ENCODE measurements at places on chromosomes 12 and 14. TPM values are rescaled to one million over a fixed set of nuclear protein-coding genes. Genes with fewer than 3 reads are reported as not detected.

PLEKHD1 gene
- polyA plus RNA-seq, result 0.05 TPM

SLC41A2 gene
- 0.47 TPM for polyA plus RNA-seq

KLHDC1 gene
- polyA plus RNA-seq, result 1.0 TPM

RASAL1 gene
- 52.7 TPM for polyA plus RNA-seq

SPTB gene
- polyA plus RNA-seq, result 0.41 TPM

PHLDA1 gene
- polyA plus RNA-seq, result 84.1 TPM

AQP2 gene
- not detected for polyA plus RNA-seq

CACNA2D4 gene
- polyA plus RNA-seq, result 0.89 TPM

CMKLR1 gene
- 0.24 TPM for polyA plus RNA-seq

SPRYD4 gene
- polyA plus RNA-seq, result 2.2 TPM

RNF212B gene
- not detected for polyA plus RNA-seq

ZNF891 gene
- polyA plus RNA-seq, result 0.75 TPM

FRS2 gene
- polyA plus RNA-seq, result 4.9 TPM

TMEM63C gene
- polyA plus RNA-seq, result 3.7 TPM

CDKN3 gene
- polyA plus RNA-seq, result 17.0 TPM

YLPM1 gene
- 13.0 TPM for polyA plus RNA-seq

FOXA1 gene
- polyA plus RNA-seq, result 9.5 TPM

KRT72 gene
- not detected for polyA plus RNA-seq

ABCD2 gene
- 0.02 TPM for polyA plus RNA-seq

RNASE3 gene
- 0.09 TPM for polyA plus RNA-seq

MYF5 gene
- polyA plus RNA-seq, result not detected

ANKRD33 gene
- polyA plus RNA-seq, result not detected

C14orf180 gene
- 0.06 TPM for polyA plus RNA-seq

TOMM20L gene
- polyA plus RNA-seq, result not detected

GCH1 gene
- polyA plus RNA-seq, result 8.5 TPM

ST8SIA1 gene
- polyA plus RNA-seq, result 1.1 TPM

COX8C gene
- not detected for polyA plus RNA-seq

STXBP6 gene
- polyA plus RNA-seq, result 1.9 TPM
